Stimulated activated CD4-positive, alpha-beta T cell treated with anti-CD3 and anti-CD28 coated beads, Interleukin-1b, Interleukin-23, amount 100 ng/mL, for 1 hour (primary cell): ENCODE measurements at places on chromosomes 2 and 18.

DNA sequence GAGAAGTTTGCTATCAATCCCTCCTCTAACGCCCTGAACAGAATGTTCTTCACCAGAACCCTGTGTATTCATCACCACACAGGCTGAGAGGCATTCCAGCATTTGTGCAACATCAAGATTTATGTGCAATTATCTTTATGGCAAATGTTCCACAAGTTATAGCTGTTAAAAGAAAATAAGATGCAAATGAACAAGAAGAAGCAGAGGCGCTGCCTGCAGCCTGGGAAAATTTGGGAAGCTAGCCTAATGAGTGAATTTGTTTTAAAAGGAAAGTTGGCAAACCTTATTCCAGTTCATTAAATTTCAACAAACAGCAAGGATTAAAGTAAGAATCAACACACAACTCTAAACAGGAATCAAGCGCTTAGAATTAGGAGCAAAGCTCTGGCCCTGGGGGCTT lies 5.3 kb downstream of the TPO start:
- no peak for DNase-seq

- DNase-seq: no peak
These were observed 36.5 kb downstream of the SLC8A1 start for GRCh38 chr2:40415391-40415790.

DNA sequence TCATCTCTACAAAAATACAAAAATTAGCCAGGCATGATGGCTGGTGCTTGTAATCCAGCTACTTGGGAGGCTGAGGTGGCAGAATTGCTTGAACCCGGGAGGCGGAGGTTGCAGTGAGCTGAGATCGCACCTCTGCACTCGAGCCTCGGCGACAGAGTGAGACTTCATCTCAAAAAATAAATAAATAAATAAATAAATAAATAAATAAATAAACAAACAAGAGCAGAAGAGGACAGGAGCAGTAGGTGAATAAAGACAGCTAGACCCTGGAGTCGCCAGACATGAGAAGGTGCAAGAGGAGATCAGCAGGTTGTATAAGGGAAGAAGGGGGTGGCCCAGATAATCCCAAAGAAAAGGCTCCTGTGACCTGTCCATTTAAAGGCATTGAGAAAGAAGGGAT lies 12.3 kb downstream of the LAMA1 start:
- no peak for DNase-seq

- DNase-seq: no peak
These were observed 156.7 kb downstream of the SLC4A3 start for GRCh38 chr2:219784178-219784577.

DNA sequence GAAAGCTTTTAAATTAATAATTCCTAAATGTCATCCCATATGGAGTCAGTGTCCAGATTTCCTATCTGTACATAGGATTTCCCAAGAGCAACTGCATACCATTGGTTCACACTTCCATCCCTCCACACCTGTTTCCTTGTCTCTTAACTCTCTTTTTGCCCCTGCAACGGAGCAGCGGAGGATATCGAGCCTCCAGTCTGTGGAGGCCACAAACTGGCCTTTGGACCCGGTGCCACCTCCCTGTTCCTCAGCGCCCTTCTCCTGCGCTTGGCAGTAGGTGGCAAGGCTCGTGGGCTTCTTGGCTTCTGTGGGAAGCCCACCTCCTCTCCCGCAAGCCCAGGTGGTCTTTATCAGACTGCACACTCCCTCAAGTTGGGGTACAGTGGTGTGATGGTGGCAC lies 23.8 kb upstream of the STK25 start:
- no peak for DNase-seq

GRCh38 chr18:44409515-44409914 lies 271.2 kb upstream of the SETBP1 start:
- DNase-seq: no peak

- no peak for DNase-seq
These were observed 124.8 kb upstream of the SIX2 start for GRCh38 chr2:45134014-45134413.

DNA sequence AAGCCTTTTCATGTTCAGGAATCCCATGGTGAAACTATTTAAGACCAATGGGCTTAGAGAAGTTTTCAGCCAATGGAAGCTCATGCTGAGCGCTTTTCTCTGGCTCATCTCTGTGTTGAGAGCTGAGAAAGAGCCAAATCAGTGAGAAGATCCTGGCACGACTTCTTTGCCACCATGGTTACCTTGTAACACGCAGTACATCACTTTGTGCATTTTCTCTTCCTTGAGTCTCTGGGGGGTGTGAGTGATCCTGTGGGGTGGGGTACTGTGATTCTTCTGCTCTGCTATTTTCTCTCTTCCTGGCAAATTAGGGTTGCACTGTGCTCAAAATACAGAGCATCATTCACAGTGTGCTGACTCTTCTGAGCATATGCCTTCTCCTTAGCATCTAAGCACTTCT lies 664.2 kb downstream of the ARHGAP15 start:
- no peak for DNase-seq

DNA sequence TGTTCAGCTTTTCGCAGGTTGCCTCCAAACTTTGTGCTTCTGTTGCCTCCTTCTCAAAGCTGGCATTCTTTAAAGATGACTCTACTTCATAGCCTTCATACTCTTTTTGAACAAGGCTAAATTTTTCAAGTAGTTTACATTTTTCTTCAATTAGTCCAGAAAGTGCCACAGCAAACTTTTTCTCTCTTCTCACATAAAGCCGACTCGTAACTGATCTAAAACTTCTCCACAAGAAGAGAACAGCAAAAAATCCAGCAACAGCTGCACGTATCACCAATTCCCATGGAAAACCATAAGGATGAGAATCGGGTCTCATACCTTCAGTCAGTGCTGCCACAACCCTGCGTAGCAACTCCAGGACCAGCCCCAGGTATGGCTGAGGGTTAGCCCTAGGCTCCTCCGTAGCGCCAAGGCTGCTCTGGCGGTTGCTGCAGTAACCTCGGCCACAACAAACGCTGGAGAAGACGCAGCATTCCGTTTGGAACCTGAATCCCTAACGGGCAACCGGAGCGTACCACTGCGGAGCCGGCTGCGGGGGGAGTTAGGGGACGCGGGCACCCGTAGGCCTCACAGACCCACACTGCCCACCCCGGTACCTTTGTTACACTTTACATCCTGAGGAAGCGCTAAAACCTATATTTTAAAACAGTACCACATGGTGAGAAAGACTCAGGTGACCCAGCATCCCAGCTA lies at the start of gene CTAGE1:
Gene CTAGE1 (minus strand): TSS at position 420 of the 693 bp plus-strand sequence. CDS start 104 bp downstream, at position 316.
- no peak for DNase-seq

GRCh38 chr18:11587432-11587831 lies 22.0 kb upstream of the SLC35G4 start:
- no peak for DNase-seq

GRCh38 chr2:3479430-3480320 lies 39.7 kb downstream of the ADI1 start:
- no peak for DNase-seq

GRCh38 chr2:237558961-237559641 lies 7.3 kb upstream of the PRLH start:
- DNase-seq: no peak

DNA sequence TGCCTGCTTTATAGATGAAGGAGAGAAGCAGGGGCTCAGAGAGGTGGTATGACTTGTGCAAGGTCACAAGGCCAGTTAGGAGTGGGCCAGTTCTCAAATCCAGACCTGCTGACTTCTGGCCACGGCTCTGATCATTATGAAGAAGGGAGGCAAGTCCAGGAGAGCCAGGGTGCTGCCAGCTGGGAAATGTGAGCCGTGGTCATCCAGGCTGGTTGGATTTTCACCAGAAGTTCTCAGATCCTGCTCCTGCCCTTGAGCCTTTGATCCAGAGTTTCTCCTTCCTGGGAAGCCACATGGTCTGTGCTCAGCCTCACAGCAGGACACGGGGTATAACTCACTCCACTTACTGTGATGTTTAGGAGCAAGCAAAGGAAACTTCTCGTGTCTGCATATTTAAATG lies 239.9 kb downstream of the KLHL29 start:
- DNase-seq: no peak

DNA sequence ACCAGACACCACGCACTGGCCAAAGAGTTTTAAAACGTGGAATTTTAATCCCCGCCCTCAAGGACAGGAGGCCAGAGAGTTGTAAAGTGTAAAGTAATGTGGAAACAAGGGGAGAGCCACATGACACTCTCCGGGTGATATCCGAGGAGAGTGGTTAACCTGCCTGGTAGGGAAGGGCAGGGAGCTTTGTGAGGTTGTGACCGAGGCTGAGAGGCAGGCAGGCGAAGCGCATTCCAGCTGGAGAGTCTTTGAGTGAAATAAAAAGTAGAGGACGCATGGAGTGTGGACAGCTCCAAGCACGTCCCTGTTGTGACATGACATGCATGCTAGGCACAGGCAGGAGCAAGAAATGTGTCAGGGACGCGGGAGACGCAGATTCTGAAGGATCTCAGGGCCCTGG lies 539.5 kb downstream of the RNF144A start:
- no peak for DNase-seq

DNA sequence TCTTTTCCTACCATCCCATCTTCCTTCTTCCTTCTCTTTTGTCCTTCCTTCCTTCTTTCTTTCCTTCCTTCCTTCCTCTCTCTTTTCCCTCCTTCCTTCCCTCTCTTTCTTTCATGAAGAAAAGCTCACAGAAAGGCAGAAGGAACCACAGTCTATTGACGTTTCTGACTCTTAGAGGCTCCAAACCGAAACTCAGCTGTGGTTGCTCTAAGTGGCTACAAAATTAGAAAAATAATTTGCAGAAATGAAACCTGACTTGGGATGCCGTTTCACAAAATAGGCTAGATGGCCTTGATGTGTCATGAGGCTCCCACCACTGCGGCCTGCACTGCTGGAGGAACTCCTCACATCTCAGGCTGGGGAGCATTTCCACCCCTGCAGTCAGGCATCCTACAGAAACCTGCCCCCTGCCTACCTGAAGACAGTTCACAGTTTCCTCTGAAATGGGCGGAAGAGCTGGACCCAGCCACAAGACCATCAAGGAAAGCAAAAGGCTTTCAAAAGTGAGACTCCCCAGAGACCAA lies 165.6 kb downstream of the SMAD7 start:
- no peak for DNase-seq

DNA sequence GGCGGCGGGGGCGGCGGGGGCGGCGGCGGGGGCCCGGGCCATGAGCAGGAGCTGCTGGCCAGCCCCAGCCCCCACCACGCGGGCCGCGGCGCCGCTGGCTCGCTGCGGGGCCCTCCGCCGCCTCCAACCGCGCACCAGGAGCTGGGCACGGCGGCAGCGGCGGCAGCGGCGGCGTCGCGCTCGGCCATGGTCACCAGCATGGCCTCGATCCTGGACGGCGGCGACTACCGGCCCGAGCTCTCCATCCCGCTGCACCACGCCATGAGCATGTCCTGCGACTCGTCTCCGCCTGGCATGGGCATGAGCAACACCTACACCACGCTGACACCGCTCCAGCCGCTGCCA lies 644 bp downstream of the ONECUT2 start:
- no peak for DNase-seq

GRCh38 chr2:95372845-95373244 lies 29.7 kb upstream of the FAHD2A start:
- no peak for DNase-seq

GRCh38 chr18:25345081-25345866 lies 6.7 kb downstream of the ZNF521 start:
- DNase-seq: no peak

DNA sequence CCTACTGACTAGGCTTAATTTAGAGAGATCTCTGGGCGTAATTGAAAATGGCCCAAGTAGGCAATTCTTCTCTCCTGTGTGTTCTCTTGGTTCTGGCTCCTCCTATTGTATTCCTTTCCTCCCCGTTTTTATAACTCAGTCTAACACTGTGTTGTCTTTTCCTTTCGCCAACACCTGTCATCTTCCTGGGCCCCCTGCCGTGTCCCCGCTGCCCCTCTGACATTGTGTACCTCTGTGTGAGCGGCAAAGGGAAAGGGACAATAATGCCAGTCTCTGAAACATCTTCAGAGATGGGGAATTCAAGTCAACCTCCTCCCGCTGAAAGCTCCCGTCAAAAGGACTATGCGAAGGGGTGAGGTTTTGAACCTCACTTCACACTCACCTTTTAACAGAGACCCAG lies 210.9 kb downstream of the GBX2 start:
- no peak for DNase-seq

DNA sequence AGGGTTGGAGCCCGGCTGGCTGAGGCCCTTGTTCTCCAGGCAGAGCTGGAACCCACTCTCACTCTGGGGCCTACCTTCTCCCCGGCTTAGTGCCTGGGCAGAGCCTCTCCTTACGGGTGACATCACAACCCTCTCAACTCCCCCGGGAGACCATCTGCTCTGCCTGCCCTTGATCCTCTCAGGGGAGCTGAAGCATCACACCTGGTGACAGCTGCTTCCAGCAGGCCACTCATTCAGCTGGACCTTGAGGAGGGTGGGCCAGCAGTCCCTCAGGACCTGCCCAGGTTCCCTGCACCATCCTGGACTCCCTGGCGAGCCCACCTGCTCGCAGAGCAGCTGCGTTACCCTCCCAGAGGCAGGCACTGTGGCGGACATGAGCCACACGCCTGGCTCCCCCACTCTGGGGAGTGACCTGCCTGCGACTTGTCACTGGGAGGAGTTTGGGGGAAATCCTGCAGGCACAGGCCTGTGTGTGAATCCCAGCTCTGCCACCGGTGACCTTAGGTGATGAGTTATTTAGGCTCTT lies 13.1 kb downstream of the HS6ST1 start:
- no peak for DNase-seq

- no peak for DNase-seq
These were observed 239.3 kb downstream of the PRKCE start for GRCh38 chr2:45890819-45891218.

- DNase-seq: no peak
These were observed 77.3 kb downstream of the CLIP4 start for GRCh38 chr2:29192526-29192925.

GRCh38 chr18:70428439-70428838 lies 139.6 kb downstream of the SOCS6 start:
- DNase-seq: no peak
